ENCODE measurements at places on chromosomes 12 and 14.

DNA sequence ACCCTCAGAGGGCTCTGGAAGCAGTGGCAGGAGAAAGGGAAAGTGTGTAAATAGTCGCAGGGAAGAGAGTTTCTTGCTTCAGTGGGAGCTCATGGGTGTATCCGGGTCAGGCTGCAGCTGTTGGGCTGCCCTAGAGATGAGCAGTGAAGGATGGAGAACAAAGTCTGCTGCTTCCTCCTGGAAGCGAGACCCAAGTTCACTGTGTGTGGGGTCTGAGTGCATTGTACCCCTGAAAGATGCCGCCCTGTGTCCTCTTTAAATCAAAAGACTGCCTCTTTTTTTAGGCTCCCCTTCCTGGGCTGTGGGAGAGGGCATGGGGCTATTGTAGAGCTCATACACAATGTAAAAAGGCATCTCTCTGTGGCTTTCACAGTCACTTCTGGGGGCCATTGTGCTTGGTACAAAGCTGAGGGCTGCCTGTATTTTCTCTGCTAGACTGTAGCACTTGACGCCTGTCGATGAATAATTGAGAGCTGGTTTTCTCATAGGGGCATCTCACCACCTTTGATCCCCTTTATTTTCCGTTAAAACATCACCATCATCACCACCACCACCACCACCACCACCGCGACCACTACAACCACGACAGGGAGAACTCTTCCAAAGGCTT, 16.7 kb downstream of the CHST11 start:
- no peak for DNase-seq

DNA sequence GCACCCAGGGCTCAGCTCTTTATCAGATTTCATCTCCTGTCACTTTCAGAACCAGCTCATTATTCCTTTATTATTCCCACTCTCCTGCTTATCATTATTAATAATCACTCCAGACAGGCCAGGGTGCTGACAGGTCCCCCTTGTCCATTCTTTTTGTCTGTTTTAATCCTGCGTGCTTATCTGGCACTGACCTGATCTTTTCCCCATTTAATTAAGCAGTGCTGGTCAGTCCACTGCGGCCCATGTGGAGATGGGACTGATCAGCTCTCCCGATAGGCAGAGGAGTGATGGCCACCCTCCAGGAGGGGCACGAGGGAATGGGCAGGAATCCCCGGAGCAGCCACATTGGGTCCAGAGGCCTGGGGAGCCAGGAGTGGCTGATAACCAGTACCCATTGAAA, 55.5 kb upstream of the GPATCH2L start:
- no peak for DNase-seq

GRCh38 chr14:59362513-59362912, 102.7 kb downstream of the GPR135 start:
- no peak for DNase-seq

DNA sequence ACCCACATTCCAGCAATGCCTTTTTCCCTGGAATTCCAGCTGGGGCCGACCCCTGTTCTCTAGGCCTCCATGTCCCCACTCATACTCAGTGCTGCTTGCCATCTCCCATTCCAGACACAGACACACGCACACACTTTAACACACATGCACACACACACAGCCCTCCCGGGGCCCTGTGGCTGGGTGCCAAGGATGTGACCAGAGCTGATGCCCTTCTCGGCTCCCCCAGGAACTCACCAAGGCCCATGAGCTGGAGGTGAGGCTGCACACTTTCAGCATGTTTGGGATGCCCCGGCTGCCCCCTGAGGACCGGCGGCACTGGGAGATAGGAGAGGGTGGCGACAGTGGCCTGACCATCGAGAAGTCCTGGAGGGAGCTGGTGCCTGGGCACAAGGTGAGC, 4.3 kb downstream of the PLEKHG6 start:
- no peak for DNase-seq

GRCh38 chr14:55873169-55873568, 245.0 kb upstream of the PELI2 start:
- DNase-seq: no peak

- DNase-seq: no peak
Observed at GRCh38 chr14:76936483-76936882, 92.0 kb downstream of the IRF2BPL start.

GRCh38 chr14:26598081-26598671, 343 bp upstream of the NOVA1 start:
- DNase-seq: peak; percentile 18

DNA sequence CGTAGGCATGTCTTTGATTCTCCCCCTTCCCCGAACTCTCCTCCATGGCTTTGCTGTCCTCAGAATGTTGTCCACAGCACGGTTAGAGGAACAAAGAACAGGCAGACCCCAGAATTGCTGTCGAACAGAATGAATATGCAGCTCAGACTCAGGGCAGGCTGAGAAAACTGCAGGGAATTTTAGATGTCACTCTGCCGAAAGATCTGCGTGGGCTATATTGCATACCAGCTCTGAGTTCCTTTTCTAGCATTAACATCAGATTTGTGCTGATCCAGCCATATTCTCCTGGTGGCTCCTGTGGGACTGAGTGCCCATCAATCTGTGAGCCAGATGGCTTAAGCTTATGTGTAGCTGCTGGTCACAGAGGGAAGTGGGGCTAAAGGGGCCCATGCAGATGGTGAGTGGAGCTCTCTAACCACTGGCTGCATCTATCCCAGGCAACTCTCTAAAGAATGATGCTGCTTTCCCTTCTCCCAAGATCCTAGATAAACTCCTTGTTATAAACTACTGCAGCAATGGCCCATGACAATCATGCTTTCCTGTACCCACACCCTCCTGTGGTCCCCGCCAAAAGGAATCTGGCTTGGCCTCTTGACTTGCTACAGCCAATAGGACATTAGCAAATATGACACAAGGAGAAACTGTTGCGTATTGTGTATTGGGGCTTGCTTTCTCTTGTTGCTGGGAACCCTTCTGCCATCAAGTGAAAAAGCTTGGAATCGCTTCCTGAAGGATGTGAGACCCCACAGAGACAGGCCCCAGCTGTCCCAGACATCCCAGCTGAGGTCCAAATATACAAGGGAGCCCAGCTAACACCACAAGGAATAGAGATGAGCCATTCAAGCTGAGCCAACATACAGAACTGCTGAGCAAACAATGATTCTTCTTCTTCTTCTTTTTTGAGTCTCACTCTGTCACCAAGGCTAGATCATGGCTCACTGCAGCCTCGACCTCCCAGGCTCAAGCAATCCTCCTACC, 101.3 kb downstream of the FOXN3 start:
- no peak for DNase-seq

DNA sequence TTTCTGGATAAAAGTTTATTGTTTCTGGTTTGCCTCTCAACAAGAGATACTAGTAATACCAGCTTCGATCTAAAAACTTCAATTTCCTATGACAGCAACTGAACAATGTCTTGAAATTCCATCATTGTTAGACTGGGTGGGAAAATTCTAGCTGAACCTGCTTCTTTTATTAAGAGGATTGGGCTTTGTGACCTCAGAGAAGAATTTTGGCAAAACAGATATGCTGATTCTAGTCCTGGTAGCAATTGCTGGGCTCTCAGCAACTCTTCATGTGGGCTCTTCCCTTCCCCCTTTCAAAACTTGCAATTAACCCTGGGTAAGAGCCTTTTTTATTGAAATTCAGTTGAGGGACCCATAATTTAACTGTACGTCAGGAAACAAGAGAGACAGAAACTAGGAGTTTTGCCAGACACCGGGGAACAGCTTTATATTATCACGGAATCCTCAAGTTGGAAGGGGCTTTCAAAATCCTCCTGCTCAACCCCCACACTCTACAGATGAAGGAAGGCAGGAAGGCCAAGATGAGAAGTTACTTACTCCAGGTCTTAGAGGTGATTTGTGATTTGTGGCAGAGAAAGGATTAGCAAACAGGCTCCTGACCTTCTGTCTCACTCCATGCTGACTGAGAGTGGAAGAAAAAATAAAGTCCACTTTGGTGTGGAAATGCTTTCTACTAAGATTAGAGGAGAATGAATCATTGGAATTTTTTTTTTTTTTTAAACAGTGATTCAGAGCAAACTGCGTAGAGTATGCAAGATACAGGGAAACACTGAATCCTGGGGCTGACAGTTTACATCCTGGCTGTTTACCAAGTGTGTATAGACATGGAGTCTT, 239.0 kb upstream of the ATP2B1 start:
- no peak for DNase-seq

DNA sequence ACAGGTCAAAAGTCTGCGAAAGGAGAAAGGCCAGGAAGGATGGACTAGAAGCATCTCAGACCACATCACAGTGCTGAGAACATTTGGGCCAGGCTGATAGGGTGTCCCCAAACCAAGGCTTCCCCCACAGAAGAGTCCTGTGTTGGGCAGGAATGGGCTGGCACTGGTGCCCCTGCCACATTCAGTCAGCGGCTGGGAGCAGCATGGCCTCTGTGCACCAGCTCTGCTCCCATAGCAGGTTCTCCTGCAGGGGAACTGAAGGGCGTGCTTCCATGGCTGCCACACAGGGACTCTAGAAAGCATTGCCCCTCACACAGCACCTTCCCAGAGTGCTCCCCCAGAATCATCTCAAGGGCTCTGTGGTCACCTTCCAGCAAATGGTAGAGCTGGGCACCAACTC, 17.5 kb downstream of the EVL start:
- DNase-seq: no peak

DNA sequence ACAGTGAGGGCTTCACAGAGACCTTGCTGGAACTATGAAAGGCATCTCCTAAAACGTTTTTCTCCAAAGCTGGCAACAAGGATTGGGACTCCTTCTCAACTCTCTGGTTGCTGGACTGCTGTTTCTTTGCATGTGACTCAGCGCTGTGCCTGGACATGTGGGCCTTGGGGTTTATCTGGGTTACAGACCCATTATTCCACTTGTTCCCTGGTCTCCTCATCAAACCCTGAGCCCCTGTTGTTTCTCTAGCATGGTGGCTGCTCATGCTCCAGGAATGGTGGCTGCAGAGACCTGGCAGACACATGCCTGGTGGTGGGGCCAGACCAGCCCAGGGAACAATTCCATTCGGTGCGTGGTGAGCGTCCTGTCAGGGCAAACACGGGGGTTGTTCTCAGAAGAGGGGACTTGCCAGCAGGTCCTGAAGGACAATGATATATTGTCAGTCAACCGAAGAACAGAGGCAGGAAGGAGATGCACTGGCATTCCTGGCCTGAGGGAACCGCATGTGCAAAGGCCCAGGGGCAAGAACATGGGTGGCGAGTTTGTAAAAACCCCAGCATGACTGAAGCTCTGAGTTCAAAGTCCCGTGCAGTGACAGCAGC, 320.1 kb upstream of the RTL1 start:
- no peak for DNase-seq

- no peak for DNase-seq
Observed at GRCh38 chr12:29088611-29089219, 60.4 kb upstream of the FAR2 start.

- no peak for DNase-seq
Observed at GRCh38 chr14:102965282-102965681, 42.8 kb downstream of the AMN start.

DNA sequence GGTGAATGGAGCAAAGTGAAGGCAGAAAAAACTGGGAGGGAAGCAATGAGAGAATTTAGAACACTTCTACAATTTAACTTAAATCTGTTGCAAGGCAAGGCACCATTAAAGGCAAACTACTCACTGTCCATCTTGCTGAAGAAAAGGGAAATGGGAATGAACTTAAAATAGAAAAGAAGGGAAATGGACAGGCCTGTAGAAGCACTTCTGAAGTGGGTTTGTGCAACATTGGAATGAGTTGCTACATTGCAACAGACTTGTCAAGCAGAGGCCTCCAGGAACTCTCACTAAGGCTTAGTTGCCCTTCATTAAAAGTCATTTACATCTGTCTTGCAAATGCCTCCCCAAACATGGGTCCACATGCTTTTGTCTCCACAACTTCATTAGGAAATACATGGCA, 13.7 kb upstream of the OR10AD1 start:
- DNase-seq: no peak

DNA sequence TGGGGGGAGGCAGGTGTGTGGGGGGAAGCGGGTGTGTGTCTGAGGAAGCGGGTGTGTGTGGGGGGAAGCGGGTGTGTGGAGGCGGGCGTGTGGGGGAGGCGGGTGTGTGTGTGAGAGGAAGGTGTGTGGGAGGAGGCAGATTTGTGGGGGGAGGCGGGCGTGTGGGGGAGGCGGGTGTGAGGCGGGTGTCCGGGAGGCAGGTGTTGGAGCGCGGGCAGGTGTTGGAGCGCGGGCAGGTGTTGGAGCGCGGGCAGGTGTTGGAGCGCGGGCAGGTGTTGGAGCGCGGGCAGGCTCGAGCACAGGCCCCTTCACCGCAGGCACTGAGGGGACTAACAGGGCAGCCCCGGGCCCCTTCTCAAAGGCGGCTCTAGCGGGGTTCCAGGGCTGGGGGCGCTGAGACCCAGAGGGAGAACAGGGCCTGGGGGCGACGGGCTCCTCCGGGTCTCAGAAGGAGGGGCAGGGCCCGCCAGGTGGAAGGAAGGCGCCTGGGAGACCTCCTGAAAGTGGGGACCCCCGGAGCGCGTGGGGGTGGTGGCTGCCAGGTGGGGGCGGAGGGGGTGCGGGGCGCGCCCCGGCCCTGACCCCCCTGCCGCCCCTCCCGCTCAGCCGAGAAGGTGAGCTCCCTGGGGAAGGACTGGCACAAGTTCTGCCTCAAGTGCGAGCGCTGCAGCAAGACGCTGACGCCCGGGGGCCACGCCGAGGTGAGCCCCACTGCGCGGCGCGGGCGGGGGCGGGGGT, 3.2 kb downstream of the CRIP2 start:
- no peak for DNase-seq

- DNase-seq: no peak
Observed at GRCh38 chr12:132641811-132642650, 23.5 kb downstream of the P2RX2 start.

Measured in cortex of kidney (tissue), 1 donor.